ENCODE measurements at places on chromosomes 1 and 21.

DNA sequence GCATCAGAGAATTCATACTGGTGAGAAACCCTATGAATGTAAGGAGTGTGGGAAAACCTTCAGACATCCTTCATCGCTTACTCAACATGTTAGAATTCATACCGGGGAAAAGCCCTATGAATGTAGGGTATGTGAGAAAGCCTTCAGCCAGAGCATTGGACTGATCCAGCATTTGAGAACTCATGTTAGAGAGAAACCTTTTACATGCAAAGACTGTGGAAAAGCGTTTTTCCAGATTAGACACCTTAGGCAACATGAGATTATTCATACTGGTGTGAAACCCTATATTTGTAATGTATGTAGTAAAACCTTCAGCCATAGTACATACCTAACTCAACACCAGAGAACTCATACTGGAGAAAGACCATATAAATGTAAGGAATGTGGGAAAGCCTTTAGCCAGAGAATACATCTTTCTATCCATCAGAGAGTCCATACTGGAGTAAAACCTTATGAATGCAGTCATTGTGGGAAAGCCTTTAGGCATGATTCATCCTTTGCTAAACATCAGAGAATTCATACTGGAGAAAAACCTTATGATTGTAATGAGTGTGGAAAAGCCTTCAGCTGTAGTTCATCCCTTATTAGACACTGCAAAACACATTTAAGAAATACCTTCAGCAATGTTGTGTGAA lies 12.8 kb downstream of the ZFP69B start:
- DNase-seq = no peak

- DNase-seq = no peak
These were observed 126.7 kb downstream of the HMCN1 start for GRCh38 chr1:185860859-185861258.

GRCh38 chr1:1079408-1080121 lies 5.5 kb upstream of the RNF223 start:
- DNase-seq = peak; percentile 94

DNA sequence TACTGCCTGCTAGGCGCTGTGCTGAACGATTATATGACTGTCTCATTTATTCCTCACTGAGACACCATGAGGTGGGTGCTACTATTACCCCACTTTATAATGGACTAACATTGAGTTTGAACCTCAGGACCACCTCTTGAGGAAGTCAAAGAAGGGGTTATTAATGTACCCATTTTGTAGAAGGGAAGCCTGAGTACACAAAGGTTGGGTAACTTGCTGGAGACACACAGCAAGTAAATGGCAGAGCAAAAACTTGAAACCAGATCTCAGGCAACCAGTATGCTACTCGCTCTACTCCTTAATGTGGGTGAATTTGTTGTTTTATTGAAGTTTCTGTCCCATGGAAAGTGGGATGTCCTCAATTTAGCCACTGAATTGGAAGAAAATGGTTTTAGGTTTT lies 30.1 kb downstream of the KCNA10 start:
- DNase-seq = no peak

DNA sequence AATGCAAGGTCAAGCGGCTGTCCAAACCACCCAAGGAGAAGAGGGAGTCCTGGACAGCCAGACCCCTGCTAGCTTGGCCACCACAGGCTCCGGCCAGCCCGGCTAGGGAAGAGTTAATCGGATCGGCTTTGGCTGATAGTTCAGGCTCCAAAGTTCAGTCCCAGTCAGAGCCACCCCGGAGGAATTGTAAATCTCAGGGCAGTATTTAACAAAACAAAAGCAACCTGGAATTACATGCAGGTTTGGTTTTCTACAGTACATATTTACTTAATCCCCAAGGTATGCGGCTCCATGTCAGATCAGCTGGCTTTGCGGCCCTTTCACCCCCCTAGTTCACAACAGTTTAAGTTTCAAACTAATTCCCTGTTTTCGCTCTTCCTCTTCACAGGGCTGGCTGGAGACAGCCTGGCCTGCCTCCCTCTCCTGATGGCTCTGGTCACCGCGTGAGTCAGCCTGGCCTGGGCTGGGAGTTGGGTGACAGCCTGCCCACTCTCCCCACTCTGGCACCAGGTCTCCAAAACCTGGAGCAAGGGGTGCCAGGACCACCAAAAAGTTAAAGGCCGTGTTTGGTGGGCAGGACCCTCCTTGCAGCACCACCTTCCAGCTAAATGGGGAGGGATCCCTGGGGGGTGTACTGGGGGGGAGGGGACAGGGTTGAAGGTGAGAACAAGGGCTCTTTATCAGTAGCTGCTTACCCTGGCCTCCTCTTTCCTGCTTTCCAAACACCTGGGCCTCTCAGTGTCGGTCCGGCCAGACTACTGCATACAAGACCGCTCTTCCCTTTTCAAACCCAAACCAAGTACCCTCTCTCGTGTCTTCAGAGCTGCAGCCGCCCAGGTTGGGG lies 1.9 kb downstream of the DHRS3 start:
- no peak for DNase-seq

- no peak for DNase-seq
These were observed 132.9 kb upstream of the GJB5 start for GRCh38 chr1:34621916-34622315.

GRCh38 chr1:151012684-151013471 lies 4.6 kb downstream of the PRUNE1 start:
- DNase-seq = no peak

DNA sequence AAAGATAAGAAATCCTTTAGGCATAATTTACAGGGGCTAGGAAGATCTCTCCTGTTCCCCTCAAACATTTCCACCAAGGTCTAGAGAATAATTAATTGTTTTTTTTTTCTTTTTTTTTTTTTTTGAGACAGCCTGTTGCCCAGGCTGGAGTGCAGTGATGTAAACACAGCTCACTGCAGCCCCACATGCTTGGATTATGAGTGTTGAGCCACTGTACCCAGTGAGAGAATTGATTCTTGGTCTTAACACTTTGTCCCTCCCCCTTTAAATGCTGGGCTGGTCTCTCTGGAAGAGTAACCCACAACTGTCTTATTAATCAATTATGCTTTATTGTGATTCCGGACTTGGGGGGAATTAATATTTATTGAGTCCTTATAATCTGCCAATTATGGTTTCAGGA lies 33.4 kb downstream of the ATF3 start:
- no peak for DNase-seq

DNA sequence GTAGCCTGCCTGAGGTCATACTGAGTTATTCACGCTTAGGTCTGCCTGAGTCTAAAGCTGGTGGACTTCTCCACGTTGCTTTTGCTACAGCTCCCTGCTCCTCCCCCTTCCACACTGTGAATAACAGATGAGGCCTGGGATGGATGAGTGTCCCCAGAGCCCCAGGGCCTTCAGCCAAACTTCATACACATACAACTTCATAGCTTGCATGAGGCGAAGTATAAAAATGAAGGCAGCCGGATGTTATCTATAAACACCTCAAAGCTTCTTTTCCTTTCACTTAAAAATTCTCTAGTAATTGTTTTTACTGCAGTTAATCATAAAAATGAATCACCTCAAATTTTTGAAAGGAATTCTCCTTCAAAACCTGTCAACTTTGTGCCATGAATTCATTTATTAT lies 70.2 kb downstream of the DAB1 start:
- DNase-seq = no peak

GRCh38 chr21:26368591-26369320 lies 198.2 kb upstream of the APP start:
- DNase-seq = no peak

DNA sequence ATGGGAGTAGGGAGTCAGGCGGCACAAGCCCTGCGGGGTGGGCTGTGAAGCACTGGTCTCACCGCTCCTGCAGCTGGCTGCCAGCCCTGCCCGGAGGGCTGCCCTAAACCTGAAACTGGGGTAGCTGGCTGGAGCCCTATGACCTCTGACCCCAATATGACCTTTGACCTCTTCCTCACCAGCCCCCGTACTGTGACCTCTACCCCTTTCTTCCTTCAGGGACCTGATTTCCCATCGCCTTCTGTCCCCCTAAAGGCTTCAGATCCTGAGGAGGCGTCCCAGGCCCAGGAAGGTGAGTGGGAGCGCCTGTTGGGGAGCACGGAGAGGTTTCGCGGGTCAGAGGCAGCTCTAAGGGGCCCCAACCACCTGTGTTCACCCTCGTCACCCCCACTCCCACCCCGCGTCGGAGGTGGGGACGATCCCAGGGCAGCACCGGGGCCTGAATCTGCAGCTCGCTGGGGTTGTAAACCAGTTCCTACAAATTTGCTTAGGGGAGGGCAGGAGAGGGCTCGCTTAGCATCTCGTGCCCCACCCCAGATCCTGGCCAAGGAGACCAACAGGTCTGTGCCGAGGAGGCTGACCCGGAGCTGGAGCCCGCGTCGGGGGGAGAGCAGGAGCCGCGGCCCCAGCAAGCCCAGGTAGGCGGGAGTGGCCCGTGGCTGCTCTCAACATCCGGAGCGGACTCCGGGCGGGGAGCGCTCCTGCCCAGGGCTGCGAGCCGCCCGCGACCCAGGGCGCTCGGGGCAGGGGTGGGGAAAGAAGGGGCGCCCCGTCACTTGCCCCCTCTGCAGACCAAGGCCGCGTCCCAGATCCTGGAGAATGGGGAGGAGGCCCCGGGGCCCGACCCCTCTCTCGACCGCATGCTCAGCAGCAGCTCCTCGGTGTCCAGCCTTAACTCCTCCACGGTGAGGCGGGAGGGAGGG lies 7.3 kb downstream of the SYTL1 start:
- DNase-seq = no peak

DNA sequence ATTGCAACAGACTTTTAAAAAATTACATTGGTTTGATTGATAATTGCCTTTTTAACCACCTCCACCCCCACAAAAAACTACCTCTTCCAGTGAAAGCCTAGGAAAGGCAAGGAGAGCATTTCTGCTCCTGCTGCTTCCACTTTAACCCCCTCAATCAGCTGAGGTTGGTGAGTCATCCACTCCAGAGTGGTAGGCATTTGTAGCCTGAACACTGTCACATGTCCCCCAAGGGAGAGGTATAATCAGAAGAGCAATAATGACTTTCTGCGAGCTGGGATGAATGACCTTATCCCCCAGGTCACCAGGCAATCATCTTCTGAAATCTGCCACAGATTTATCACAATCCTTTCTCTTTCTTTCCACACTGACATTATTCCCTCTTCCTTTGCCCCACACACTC lies 126.6 kb upstream of the CAMK1G start:
- no peak for DNase-seq

DNA sequence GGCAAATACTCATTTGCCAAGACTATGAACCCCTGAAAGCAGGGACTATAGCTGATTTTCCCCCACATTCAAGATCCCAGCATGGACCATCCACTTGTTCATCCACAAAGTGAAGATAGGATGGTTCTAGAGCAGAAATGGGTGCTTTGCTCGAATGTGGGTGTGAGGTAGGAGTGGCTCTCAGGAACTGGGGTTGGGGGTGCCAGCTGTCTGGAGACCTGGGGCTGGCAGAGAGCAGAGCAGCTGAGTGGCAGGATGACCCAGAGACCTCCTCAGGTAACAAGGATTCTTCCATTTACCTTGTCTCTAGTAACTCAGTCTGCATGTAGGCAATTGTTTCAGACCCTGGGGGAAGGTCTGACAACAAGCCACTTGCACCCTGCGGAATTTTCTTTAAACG lies 6.0 kb downstream of the S100A9 start:
- no peak for DNase-seq

- DNase-seq = no peak
These were observed at the start of gene CD1C for GRCh38 chr1:158289811-158290210. CD1C (plus strand) TSS chr1:158289923; CDS start chr1:158290065, 142 bp downstream.

DNA sequence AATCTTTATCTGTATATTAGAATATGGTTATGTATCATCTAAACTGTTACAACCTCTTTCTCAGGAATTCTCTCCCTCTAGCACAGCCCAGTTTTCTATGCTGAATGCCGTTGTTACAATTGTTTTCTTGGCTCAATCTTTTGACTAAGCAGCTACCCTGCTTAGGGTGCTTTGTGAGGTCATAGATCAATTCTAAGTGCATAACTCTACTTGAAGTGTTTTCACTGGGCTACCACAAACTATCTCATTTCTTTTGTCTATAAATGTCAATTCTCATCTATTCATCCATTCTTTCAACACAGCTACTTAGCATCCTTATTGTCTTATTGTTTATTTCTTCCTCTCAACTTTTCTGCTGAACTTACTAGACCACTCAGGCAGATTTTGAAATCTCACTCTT lies 77.1 kb downstream of the CEP350 start:
- no peak for DNase-seq

- no peak for DNase-seq
These were observed 60.7 kb upstream of the CTTNBP2NL start for GRCh38 chr1:112335351-112335750.

- DNase-seq = no peak
These were observed 5.7 kb downstream of the AHDC1 start for GRCh38 chr1:27598295-27598687.

- DNase-seq = no peak
These were observed 30.4 kb downstream of the ATP2B4 start for GRCh38 chr1:203656796-203657747.

- no peak for DNase-seq
These were observed 391 bp upstream of the KIAA1614 start for GRCh38 chr1:180912211-180912800.

DNA sequence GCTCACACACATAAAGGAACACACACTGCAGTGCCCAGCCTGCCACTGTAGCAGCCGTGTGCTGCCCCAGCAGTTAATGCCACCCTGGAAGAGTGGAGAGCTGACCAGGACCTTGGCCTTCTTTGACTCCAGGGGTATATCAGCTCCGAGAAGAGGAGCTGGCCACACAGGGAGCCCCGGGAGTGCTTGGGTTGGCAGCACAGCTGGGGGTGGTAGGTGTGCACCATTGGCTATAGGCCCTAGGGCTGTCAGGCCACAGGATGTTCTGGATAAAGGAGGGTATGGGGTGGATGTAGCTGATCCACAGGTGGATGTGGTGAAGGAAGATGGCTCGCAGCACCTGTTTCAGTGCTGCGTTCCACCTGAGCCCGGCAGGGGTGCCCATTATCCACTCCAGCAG lies 640.5 kb downstream of the PLPP3 start:
- DNase-seq = no peak

- DNase-seq = no peak
These were observed 24.8 kb downstream of the SLC2A1 start for GRCh38 chr1:42933610-42934491.

- DNase-seq = no peak
These were observed 93.8 kb downstream of the S1PR1 start for GRCh38 chr1:101330427-101331130.

- DNase-seq = no peak
These were observed 138.4 kb downstream of the PLXNA2 start for GRCh38 chr1:208105756-208106155.

- no peak for DNase-seq
These were observed 123.8 kb upstream of the TMEM51 start for GRCh38 chr1:15029786-15030185.

GRCh38 chr1:163970151-163970550 lies 588.8 kb upstream of the PBX1 start:
- DNase-seq = no peak

GRCh38 chr1:193086342-193086741 lies 18.9 kb downstream of the GLRX2 start:
- DNase-seq = no peak

All from kidney capillary endothelial cell (primary cell).